ENCODE measurements at places on chromosomes 4 and X. TPM values are rescaled to one million over a fixed set of nuclear protein-coding genes. Genes with fewer than 3 reads are reported as not detected.

The CLIC2 gene
- 0.08 TPM for total RNA-seq

The MSX1 gene
- total RNA-seq, result 10.1 TPM

The SORCS2 gene
- 5.1 TPM for total RNA-seq

The GAGE12J gene
- total RNA-seq, result not detected

The BMPR1B gene
- 7.6 TPM for total RNA-seq

The CCNB3 gene
- total RNA-seq, result 0.52 TPM

The TCEAL7 gene
- not detected for total RNA-seq

The P2RY4 gene
- total RNA-seq, result not detected

The MAGEB6B gene
- total RNA-seq, result not detected

The MAGEA9B gene
- total RNA-seq, result not detected

The FUNDC1 gene
- total RNA-seq, result 32.5 TPM

Measured in A549 treated with RU486 at 1 μM for 4 hours (cell line).